ENCODE measurements at places on chromosomes 1 and 21.

- DNase-seq: no peak
Observed at GRCh38 chr1:43789604-43790550, 82.5 kb downstream of the ST3GAL3 start.

DNA sequence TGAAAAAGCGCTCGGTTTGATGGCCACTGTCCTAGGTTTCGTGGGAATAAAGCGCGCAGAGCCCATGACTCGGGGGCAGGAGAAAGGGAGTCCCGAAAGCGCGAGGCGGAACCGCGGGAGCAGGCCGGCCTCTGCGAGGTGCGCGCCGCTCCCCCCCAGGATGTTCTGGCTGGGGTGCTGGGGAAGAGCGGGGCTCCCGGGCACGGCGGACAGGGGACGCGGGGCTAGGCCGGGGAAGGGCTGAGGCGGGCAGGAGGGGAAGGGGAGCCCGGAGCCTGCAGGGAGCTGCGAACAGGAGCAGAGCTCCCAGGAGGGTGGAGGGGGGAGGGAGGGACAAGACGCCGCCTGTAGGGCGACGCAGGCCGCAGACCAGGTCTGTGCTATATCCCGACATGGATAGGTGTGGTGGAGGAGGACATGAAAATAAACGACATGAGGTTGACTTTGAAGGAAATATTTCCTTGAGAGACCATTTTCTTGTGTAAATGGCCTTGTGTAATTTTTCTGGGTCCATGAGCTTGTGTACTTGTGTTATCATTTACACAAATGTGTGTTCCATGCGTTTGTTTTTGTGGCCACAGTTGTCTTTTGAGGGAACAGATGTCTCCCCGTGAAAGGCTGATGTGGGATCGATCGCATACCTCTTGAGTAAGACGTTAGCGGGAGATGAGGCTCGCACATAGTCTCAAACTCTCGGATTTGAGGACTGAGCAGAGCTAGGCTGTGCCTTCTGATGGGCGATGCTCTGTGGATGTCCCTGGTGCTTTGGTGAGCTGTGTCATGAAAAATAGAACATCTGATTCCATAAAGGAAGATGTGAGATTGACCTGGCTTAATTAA, 1.3 kb downstream of the PCNT start:
- DNase-seq: peak; percentile 49

GRCh38 chr1:185595835-185596667, 138.1 kb upstream of the HMCN1 start:
- no peak for DNase-seq

- no peak for DNase-seq
Observed at GRCh38 chr1:23567996-23568607, 8.8 kb upstream of the ID3 start.

DNA sequence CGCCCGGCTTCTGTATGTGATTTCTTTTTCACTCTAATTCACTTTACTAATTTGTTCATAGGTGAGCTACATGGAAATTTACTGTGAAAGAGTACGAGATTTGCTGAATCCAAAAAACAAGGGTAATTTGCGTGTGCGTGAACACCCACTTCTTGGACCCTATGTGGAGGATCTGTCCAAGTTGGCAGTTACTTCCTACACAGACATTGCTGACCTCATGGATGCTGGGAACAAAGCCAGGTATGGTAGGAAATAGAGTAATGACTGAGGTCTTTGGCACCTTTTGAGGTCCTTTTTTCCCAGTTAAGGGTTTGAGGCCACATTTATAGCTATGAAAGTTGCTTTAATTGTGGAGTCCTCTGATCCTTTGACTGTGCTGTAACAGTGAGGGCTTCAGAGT, 56.9 kb downstream of the KIF1B start:
- no peak for DNase-seq

GRCh38 chr1:182671750-182672486, 12.5 kb downstream of the RGS8 start:
- no peak for DNase-seq

- DNase-seq: no peak
Observed at GRCh38 chr21:17402937-17403336, 109.9 kb upstream of the CXADR start.

- no peak for DNase-seq
Observed at GRCh38 chr21:42174173-42174572, 44.8 kb upstream of the ABCG1 start.

GRCh38 chr1:25472471-25472870, 41.8 kb downstream of the MACO1 start:
- no peak for DNase-seq

GRCh38 chr1:203598752-203599151, 27.9 kb upstream of the ATP2B4 start:
- no peak for DNase-seq

Data from adrenal gland (tissue), 19 donors.